ENCODE measurements at places on chromosomes 7 and 10.
A peak's percentile ranks its signal among the peaks of the same experiment; 100 is the strongest.

DNA sequence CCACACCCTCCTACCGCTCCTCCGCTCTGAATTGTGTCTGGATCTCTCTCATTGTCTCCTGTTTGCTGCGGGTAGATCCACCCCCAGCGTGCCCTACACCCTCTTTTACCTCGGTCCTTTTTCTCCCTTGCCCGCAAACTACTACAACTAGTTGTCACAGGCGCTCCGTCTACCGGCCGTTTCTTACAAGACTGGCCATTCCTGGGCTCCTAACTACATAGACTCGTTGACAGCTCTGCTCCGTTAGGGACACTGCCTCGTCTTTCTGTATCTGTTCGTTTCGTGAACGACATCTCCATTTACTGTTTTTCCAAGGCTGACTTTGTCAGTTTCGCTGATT is 786 bp downstream of the TAF3 start:
- peak; percentile 53 for DNase-seq

DNA sequence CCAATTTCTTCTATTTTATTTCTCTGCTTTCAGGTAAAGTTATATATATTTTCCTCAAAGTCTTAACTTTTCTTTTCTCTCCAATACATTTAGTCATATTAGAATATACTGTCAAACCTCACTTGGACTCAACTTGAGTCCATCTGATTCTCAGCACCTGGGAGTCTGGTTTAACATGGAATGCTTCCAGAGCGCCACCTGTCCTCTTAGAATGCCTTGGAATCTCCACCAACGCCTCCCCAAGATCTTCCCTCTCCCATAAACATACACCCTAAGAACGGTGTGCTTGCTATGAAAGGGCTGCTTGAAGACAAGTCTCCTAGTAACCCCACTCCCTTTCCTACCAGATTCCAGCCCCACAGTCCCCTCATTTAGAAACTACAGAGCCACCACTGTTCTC is 229.1 kb upstream of the MKLN1 start:
- no peak for DNase-seq

- no peak for DNase-seq
Measured at GRCh38 chr10:5905854-5906507, 15.9 kb downstream of the FBH1 start.

GRCh38 chr10:97690133-97690532 is 3.1 kb upstream of the AVPI1 start:
- DNase-seq: no peak

GRCh38 chr7:131015657-131015958 is 281.6 kb upstream of the KLF14 start:
- no peak for DNase-seq

DNA sequence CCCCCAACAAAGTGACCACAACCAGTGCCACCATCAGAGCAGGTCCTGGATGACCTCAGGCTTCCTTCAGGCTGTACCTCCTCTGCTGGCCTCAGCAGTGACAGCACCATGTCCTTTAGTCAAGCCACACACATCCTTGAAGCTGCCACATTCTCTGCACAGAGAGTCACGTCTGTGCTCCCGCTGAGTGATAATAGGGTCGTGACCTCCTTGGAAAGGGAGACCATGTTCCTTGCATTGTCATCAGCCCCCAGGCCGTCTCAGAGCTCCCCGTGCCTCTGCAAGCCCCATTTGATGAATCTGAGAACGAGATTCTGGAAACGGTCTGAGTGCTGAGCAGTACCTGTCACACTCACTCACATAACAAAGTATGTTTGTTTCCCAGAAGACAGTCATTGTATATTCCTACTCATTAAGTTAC is 106.5 kb upstream of the PRR15 start:
- DNase-seq: peak; percentile 62

- DNase-seq: no peak
Measured at GRCh38 chr10:49080965-49081364, 34.4 kb downstream of the VSTM4 start.

GRCh38 chr7:19369806-19370205 is 224.6 kb upstream of the FERD3L start:
- no peak for DNase-seq

DNA sequence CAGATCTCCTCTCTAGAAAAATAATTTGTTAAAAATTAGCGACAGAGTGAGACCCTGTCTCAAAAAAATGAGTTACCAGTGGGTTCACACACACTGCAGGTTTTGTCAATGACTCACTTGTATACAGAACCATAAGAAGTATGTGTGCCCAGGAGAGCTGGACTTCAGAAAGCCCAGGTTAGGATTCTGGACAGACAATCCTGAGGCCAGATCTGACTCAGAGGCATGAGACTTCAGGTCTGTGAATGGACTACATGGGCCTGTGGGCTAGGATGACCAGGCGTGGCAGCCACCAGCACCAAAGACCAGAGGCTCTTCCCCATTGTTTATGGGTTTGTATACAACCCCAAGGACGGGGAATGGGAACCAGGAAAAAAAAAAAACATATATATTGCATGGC is 9.3 kb upstream of the ZNF438 start:
- no peak for DNase-seq

GRCh38 chr10:116665541-116666125 is 44.9 kb downstream of the PNLIPRP2 start:
- DNase-seq: no peak

GRCh38 chr10:27447540-27447939 is 56.6 kb upstream of the RAB18 start:
- DNase-seq: no peak

- peak; percentile 58 for DNase-seq
Measured at GRCh38 chr10:13528875-13529713, at the start of gene BEND7. BEND7 (minus strand) TSS chr10:13529014; CDS start chr10:13528533, 481 bp downstream.

DNA sequence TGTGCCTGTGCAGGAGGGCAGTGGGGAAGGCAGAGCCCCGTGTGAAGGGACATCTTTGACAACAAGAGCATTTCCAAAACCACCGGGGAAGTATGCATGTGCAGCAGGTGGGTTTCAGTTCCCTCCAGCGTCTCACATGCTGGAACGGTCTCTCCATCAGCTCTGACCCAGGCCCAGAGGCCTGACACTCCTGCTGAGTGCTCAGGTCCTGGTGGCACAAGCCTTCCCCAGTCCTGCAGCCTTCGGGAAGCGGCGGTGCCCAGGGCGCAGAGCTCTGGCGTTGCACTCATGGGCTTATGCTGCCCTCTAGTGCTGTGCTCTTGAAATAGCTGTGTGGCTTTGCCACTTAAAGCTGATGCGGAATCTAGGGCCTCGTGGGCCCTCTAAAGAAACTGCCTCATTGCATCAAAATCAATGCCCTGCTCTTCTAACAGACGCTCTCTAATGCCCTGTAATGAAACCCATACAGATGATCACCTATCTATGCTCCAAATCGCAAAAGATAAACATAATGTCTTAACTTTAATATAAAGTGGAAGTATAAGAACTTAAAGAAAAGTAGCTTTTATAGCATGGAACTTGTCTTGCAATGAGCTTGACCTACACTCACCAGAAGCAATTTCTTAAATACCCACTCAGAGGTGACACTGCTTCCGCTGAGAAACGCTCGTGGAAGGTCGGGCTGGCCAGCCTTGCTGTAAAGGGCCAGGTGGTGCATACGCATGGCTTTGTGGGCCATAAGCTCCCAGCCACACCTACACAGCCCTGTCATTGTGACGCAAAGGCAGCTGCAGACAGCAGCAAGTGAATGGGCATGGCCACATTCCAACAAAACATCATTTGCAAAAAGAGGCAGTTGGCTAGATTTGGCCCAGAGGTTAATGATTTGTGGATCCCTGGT is 38.6 kb downstream of the CLRN3 start:
- DNase-seq: peak; percentile 79

GRCh38 chr10:114064151-114065048 is 20.7 kb downstream of the ADRB1 start:
- no peak for DNase-seq

DNA sequence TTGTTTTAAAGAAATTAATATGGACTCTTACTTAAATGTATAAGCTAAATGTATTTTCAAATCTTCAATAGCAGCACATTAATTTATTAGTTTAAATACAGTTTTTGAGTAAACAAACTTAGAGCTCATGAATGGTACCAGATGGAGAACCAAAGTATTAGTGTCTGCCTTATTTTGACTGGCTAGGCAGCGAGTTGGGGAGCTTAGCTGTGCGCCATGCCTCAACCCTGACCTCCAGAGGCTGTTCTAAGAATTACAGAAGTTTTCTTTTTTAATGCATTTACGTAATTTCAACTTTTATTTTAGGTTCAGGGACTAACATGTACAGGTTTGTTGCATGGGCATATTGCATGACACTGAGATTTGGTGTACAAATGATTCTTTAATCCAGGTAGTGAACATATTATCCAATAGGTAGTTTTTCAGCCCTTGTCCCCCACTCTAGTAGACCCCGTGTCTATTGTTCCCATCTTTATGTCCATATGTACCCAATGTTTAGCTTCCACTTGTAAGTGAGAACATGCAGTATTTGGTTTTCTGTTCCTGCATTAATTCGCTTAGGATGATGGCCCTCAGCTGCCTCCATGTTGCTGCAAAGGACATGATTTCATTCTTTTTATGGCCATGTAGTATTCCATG is 166.8 kb downstream of the IQUB start:
- no peak for DNase-seq

GRCh38 chr10:17764142-17764541 is 12.1 kb downstream of the TMEM236 start:
- no peak for DNase-seq

GRCh38 chr10:132739225-132739613 is 46.7 kb downstream of the NKX6-2 start:
- DNase-seq: no peak

DNA sequence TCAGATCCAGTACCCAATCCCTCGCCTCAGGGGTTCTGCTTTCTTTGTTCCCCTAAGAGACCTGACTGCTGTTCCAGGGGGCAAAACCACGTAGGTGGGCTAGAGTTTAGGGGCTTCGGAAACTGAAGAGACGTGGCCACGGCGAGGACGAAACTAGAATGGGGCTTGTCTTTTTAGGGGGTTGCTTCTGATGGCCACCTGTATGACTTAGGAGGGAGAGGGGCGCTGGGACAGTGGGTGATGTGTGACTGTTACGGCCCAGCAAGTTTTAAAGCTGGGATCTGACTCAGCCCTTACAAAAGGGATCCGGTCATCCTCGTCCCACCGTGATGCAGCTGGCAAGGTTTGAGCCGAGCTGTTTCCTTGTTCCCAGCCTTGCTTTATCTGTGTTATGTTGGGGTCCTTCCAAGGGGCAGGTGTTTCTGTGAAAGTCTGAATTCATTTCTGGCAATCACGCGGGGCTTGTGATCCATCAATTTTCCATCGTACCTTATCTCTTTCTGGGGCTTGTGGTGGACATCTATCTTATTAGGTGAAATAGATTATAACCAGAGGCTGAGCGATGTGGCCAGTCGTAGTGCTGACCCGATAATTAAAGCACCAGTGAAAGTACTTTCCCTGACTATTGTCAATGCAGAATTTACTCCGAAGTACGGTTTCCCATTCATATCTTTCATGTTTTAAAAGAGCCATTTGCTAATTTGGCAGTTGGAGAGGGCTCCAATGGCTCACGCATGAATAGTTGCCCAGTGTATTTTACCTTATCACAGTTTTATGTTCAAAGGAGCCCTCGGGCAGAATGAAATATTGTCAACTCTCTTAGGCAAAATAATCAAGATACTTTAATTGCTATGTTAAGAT is 830 bp downstream of the MET start:
- peak; percentile 49 for DNase-seq

GRCh38 chr10:33406596-33406995 is 72.1 kb upstream of the NRP1 start:
- no peak for DNase-seq

DNA sequence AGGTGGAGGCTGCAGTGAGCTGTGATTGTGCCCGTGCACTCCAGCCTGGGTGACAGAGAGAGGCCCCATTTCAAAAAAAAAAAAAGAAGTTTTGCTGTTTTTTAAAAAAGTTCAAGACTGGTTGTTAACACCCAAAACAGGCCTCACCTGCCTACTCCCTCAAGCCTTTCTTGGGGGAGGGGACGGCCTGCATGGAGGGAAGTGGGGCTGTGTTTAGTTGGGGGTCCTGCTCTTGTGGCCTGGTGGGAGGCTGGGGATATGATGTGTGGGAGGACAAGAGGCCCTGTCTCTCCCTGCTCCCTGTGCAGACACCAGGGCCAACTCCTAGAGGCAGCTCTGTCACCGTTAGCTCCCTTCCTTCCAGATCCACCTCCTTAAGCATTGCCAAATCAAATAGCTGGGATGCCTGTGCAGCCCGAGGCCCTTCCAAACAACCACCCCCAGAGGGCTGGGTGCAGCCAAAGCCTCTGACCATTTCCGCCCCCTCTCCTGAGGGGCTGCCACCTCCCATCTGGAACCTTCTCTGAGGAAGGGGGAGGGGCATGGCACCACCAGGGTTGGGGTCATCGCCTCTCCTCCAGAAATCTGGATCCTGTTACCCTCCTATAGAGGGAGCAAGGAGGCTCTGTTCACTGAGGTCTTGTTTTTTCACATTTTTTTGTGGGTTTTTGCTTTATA is 32.9 kb upstream of the ANKRD2 start:
- no peak for DNase-seq

DNA sequence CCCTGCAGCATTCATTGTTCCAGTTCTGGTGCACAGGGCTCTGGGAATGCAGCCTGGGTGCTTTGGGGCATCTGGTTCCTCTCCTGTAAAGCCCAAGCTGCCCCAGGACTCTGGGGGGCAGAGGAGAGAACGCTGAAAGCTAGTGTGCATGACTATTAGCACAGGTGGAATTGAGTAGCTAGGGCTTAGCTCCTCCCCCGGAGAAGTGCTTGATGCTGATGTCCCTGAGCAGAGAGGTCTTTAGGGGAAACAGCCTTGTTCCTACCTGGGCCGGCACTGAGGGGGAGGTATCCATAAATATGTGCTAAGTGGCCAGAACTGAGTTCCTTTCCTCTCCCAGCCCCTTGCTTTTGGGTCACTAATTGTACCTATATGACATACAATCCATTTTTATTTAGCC is 3.9 kb downstream of the ADCY1 start:
- DNase-seq: no peak

DNA sequence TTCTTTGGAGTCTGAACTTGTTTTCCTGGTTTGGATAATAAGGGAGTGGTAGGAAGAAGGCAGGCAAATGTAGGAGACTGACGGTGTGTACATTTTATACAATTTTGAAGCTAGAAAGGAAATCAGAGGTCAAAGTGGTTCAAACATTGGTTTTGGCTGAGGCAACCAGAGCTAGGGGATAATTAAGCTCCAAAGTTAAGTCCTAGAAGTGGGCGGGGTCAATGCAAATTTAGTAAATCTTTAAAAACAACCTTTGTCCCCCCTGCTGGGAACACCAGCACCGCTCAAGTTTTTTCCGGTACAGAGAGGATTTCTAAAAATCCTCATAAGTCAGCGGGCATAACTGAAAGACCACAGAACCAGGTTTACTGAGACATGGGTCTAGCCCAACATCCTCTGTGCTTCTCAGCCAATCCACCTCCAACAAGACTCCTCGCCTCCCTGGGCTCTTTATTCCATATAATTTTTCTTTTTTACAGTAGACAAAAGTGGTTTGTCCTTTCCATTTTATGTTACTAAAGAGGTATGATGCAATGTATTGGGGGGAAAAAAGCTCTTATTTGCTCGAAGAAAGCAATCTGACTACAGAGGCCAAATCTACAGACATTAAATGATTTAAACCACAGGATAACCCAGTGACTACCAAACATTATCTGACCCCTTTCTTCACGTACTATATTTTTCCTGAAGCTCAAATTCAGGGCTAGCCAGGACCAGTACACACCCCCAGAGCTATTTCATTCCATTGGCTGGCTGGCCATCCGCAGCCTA is 1.6 kb downstream of the GLUD1 start:
- DNase-seq: peak; percentile 53
